ENCODE measurements at places on chromosomes 2 and 18.
A peak's percentile ranks its signal among the peaks of the same experiment; 100 is the strongest.

DNA sequence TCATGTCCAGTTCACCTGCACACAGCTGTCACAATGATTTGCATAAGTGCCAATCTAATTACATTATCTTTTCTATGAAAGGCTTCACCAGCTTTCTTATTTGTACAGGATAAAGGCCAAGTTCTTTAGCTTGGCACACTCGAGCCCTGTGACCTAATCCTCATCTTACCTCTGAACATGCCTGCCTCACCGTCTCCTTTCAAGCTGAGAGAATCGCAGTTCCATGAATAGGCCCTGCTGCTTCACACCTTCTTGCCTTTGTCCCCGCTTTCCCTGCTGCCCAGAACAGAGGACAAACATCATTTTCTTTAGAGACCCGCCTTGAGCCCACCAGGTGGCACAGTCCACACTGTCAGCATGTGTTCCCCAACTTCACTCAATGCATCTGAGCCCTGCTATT is 1094.7 kb downstream of the BCL11A start:
- DNase-seq = no peak

- peak; percentile 53 for DNase-seq
Measured at GRCh38 chr2:11945139-11946126, 199.0 kb downstream of the LPIN1 start.

GRCh38 chr2:165058476-165059265 is 103.3 kb upstream of the SLC38A11 start:
- DNase-seq = no peak

- DNase-seq = no peak
Measured at GRCh38 chr2:167509586-167509985, 621.3 kb downstream of the XIRP2 start.

DNA sequence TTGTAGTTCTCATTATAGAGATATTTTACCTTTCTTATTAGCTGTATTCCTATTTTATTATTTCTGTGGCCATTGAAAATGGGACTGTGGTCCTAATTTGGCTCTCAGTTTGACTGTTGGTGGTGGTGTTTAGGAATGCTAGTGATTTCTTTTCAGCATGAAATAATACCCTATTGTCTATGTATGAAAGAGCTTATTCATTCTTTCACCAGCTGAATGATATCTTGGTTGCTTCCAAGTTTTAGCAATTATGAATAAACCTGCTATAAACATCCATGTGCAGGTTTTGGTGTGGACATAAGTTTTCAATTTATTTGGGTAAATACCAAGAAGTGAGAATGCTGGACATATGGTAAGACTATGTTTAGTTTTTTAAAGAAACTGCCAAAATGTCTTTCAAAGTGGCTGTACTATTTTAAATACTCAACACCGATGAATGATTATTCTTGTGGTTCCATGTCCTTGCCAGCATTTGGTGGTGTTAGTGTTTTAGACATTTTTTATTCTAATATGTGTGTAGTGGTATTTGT is 501.6 kb upstream of the GYPC start:
- no peak for DNase-seq

- no peak for DNase-seq
Measured at GRCh38 chr2:31080361-31080760, 57.9 kb downstream of the GALNT14 start.

DNA sequence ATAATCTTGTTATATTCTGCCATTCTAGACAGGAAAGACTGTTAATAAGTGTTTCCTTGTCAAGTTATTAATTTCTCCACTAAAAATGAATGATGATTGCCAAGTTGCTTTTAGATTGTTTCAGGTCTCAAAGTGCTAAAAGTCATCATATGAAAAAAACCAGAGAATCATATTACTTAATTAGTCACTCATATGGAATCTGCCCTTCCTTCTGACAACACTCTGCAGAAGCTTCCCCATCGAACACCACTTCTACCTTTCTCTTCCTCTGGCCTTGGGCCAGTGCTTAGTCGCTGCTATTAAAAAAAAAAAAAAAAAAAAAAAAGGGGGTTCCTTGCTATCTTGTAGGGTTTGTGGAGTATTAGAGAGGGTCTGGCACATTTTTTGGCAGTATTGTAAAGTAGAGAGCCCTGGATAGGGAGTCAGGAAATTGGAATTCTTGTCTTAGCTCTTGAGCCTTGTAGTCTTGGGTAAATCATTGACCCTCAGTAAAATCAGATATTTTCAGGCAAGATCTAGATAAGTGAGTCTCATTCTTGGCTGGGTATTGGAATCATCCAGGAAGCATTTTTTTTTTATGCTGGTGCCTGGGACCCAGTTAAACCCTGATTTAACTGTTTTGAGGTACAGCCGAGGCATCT is 141.7 kb upstream of the CCDC68 start:
- DNase-seq = no peak

DNA sequence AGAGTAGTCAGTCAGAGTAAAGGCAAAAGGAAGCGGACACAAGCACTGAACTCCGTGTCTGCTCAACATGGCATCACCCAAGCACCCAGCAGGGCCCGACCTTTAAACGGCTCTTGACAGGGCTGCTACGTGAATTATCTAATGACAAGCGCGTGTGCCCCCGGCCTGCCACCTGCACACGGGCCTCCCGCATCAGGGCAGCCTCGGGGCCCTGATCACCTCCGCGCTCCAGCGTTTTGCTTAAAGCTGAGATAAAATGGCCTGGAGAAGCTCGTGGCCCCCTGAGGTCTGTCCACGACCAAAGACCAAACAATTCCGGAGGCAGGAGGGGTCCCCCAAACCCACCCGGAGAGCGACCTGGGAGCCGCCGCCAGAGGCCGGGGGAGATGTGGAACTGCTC is 376 bp downstream of the NDUFA10 start:
- peak; percentile 9 for DNase-seq

DNA sequence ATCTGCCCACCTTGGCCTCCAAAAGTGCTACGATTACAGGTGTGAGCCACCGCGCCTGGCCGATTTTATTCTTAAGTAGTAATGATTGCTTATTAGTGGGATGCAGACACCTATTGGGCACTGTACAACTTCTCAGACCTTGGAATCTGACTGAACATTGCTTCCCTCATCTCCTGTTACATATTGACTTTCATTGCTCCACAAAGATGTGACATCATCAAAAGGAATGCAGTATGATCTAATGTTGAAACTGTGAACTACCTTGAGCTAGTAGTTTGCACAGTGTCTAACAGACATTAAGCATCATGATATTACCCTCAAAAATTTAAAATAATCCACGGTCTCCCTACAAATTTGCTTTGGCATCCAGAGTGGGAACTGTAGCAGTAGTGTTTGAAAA is 109.8 kb upstream of the SIX2 start:
- no peak for DNase-seq

DNA sequence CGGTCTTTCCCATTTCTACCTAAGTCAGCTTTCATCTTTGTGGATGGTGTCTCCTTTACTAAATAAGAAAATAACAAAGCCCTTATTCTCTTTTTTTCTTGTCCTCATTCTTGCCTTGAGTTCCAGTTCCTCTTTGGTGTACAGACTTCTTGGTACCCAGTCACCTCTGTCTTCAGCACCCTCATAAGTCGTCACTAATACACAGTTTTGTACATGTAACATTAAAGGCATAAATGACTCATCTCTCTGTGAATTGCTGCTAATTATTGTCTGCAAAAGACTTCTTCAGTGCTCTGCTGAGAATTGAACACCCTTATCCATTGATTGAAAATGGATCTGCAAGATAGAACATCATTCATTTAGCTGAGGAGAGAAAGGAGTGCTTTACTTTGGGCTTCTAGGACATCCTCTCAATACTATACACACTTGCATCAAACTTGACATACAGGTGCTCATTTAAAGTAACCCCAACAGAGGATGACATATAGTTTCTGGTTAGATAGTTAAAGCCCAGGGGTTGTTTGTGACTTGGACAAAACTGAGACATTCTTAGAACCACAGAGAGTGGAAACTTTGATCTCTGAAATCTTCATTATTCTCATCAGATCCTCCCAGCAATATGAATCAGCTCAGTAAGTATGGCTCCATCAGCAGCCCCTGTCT is 97.0 kb downstream of the XRCC5 start:
- peak; percentile 65 for DNase-seq

DNA sequence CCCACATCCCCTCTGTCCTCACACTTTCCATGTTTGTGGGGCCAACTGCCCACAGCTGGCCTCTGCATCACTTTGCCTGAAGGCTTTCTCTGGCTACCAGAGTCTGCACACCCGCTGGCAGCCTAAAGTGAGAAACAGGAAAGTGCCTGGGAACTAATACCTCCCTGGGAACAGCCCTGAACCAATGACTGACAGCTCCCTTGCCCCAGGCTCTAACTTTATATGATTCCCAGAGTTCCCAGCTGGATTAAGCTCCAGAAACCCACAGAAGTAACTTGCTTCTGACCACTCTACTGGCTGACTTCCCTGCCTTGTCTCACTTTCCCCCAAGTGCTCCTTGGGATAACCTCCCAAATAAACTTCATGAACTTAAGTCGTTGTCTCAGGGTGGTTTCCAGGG is 159.6 kb upstream of the LMAN1 start:
- DNase-seq = no peak

- DNase-seq = peak; percentile 96
Measured at GRCh38 chr2:43226558-43226954, at the start of gene ZFP36L2. ZFP36L2 (minus strand) TSS chr2:43226606; CDS start chr2:43226315, 291 bp downstream.

DNA sequence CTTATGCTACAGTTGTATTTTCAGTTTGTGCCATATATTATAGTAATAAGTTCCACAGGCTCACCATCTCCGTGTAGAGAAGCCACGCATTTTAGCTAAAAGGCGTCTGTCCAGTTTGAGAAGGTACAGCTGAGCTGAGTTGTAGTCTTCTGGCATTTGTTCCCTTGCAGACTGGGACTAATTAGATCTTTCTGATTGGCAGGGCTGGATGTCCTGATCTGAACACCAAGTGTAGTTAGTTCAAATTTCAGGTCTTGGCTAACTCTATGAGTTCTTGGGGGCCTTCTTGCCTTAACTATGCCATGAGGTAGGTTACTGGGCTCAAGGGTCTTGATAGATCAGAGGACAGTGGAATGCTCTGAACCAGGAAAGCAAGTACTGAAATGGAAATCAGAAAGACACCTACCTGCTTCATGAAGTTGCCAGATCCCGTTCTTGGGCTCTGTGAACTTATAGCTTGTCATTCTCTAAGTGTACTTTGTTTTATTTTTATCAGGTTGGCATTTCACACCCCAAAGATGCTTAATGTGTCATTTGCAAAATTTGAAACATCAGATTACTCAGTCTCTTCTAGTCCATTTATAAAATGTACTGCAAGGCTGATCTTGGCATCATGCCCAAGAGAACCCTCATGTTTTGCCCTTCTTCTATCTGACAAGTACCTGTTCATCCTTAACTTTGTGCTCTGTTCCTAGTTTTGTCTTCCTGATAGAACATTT is 93.7 kb downstream of the PLCL1 start:
- no peak for DNase-seq

- no peak for DNase-seq
Measured at GRCh38 chr2:112936927-112937232, 25.9 kb downstream of the IL37 start.

DNA sequence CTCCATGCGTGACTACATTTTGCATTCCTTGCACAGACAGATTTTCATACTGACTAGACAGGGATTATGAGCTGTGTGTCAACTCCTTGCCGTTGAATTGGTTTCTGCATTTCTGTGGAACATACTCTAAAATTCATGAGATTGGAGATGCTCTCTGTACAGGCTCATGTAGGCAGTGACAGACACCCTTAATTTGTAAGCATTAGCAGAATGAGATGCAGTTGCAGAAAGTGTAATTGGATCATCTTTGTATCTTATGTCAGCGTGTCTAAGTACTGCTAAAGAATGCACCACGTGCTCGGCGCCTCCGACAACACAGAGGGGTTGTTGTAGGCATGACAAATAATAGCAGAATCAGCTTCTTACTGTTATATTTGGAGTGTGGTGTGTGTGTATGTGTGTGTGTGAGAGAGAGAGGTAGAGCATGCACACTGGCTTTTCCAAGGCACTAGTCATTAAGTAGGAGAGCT is 212.4 kb downstream of the CMPK2 start:
- no peak for DNase-seq

DNA sequence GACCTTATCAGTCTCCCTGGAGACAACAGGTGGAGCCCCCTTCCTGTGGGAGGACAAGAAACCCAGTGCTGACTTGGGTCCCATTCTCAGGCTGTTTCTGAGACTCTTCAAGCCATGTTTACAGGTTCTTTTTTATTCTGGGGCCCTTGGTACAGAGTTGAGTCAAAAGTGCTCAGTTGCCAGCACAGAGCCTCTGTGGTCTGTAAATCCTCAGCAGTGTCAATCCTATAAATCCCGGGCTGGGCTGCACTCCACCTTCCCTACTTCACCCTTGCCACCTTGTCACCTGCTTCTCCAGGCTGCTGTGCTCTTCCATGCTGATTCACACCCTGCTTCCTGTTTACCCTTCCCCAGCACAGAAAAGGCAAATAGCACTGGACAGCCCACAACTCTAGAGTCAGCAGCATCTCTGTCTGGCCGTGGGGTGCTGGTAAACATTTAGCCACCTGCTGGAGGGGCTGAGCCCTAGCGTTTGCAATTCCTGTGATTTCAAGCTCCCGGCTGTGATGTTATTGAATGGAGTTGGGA is 74.7 kb downstream of the TNFRSF11A start:
- DNase-seq = peak; percentile 30

GRCh38 chr18:13555865-13556264 is 170.5 kb downstream of the FAM210A start:
- DNase-seq = no peak

- DNase-seq = no peak
Measured at GRCh38 chr2:54510916-54511315, 54.8 kb downstream of the SPTBN1 start.

GRCh38 chr18:75529394-75529793 is 101.9 kb upstream of the SMIM21 start:
- no peak for DNase-seq

GRCh38 chr2:43152741-43153647 is 73.4 kb downstream of the ZFP36L2 start:
- DNase-seq = no peak

GRCh38 chr2:158211502-158211901 is 109.8 kb downstream of the UPP2 start:
- DNase-seq = no peak

GRCh38 chr2:196431957-196432356 is 207.6 kb upstream of the CCDC150 start:
- DNase-seq = no peak

All from activated CD4-positive, alpha-beta T cell treated with anti-CD3 and anti-CD28 coated beads, Interleukin-2, Interleukin-4, amounts not matched to agents 100 ng/mL and 50 ng/mL, durations not matched to agents 16 hours and 8 hours (primary cell).